ENCODE measurements at places on chromosomes 12 and 14.

GRCh38 chr12:117023998-117024960 lies 74.9 kb downstream of the TESC start:
- no peak for DNase-seq

GRCh38 chr12:104281636-104282035 lies 21.9 kb upstream of the EID3 start:
- no peak for DNase-seq

GRCh38 chr12:123939716-123940626 lies 32.7 kb downstream of the CCDC92 start:
- no peak for DNase-seq

DNA sequence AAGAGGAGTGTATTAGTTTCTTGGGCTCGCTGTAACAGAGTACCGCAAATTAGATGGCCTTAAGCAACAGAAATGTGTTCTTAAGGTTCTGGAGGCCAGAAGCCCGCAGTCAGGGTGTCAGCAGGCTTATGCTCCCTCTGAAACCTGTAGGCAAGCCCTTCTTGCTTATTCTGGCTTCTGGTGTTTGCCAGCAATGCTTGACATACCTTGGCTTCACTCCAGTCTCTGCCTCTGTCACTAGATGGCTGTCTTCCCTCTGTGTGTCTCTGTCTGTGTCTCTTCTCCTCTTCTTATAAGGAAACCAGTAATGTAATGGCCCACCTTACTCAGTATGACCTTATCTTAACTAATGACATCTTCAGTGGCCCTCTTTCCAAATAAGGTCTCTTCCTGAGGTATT lies 85.1 kb downstream of the DERA start:
- no peak for DNase-seq

DNA sequence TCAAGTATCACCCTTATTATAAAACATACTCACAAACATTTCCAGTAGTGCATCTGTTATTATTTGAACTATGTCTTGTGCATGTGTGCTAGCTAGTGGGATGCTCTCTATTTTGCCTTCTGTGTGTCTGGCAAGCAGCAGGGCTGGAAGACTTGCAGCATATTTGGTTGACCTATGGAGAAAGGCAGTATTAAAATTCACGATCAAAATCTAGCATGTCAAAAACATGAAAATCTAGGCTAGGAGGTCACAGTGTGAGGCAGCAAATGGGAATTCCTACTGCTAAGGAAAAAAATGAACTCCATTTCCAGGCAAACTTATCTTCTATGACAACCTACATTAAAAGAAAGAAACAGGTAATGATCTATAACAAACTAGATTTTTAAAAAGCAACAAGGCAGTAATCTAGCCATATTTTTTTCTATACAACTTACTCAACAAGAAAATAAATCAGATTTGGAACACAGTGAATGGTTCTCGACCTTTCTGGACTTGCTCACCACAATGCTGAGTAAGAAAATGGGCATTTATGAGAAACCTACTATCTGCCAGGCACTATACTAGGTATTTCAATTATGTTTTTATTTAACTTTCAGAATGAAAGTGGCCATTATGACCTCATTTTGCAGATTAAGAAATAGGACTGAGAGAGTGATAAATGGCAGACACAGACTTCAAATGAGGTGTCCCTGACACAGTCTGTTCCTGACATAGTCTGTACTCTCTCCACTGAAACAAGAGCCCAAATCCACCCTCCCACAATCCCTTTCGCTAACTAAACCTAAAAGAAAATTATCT lies 96.8 kb downstream of the TXNDC16 start:
- no peak for DNase-seq

- DNase-seq, result no peak
Observed at GRCh38 chr14:94344389-94344788, 21.3 kb upstream of the SERPINA6 start.

- DNase-seq, result no peak
Observed at GRCh38 chr12:91105807-91106206, 5.5 kb downstream of the LUM start.

GRCh38 chr12:90069711-90070110 lies 361.1 kb upstream of the ATP2B1 start:
- DNase-seq, result no peak

DNA sequence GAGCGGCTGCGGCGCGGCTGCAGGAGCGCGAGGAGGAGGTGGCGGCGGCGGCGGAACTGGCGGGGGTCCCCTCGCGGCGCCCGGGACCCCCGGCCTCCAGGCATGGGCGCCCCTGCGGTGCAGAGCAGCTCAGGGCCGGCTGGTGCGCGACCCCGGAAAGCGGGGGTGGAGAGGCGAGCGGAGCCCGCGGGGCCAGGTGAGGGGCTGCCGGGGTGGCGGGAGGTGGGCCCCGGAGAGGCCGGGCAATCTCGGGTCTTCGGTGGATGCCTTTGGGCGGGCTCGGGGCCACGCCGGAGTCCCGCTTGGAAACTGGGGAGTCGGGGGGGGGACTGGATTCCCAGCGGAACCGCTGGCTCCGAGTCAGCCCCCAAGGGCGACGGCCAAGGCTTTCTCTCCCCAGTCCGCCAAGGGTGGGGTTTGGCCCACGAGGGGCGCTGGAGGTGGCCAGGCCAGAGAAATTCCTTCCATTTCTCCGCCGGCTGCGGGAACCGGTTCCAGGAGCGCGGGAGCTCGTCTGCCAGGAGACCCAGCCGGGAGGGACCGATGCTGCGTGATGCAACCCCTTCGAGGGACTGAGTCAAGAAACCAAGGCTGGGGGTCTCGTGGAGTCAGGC lies 13.9 kb upstream of the NR4A1 start:
- DNase-seq, result no peak

DNA sequence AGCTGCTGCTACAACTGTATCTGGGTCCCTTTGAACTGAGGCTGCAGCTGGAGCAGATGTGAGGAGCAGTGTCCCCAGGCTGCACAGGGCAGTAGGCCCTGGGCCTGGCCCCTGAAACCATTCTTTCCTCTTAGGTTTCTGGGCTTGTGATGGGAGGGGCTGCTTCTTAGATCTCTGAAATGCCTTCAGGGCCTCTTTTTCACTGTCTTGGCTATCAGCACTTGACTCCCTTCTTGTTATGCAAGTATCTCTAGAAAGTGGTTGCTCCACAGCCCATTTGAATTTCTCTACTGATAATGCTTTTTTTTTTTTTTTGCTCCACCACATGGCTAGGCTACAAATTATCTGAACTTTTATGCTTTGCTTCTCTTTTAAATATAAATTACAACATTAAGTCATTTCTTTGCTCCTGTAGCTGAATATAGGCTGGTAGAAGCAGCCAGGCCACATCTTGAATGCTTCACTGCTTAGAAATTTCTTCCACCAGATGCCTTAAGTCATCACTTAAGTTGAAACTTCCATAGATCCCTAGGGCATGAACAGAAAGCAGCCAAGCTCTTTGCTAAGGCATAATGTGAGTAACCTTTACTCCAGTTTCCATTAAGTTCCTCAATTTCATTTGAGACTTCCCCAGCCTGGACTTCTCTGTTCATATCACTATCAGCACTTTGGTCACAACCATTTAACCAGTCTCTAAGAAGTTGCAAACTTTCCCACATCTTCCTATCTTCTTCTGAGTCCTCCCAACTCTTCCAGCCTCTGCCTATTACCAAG lies 41.1 kb downstream of the ACSM4 start:
- DNase-seq, result no peak

GRCh38 chr14:62436261-62436660 lies 609.0 kb downstream of the KCNH5 start:
- no peak for DNase-seq

GRCh38 chr12:110786012-110786411 lies 43.3 kb upstream of the PPP1CC start:
- DNase-seq, result no peak

GRCh38 chr12:27785882-27786570 lies 6.0 kb upstream of the MANSC4 start:
- no peak for DNase-seq

GRCh38 chr12:4086481-4086880 lies 187.1 kb upstream of the CCND2 start:
- no peak for DNase-seq

GRCh38 chr14:34668111-34668510 lies 38.2 kb upstream of the SNX6 start:
- DNase-seq, result no peak

- DNase-seq, result no peak
Observed at GRCh38 chr14:91901449-91902226, 34.3 kb upstream of the TC2N start.

DNA sequence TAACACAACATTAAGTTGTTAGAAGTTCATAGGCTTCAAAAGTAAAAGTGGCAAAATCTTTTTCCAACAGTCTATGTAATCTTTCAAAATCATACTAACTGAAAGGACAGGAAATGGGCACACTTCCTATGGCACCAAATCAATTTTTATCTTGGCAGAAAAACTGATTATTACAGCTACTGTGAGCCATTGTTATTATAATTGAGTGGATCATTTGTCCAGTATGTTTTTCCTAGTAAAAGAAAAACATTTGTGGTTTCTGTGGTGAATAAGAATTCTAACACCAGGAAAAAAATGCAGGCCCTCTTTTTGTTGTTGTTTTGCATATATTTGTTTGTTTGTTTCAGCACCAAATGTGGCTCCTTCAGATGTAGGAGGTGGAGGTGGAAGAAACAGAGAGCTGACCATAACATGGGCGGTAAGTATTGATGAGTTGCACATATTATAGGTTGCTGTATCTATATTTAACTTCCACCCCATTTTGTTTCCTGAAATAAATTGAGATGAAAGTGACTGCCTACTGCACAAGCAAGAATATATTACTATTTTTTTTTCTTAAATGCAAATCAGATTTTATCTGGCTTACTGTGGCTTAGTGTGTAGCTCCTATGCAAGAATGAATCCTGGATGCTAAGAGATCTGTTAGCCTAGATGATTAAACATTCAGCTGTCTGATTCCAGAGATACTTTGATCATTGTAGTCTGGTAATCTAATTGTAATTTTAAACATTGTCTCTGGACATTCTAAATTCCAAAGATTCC lies 174.1 kb upstream of the PDZRN4 start:
- DNase-seq, result no peak

- DNase-seq, result peak; percentile 5
Observed at GRCh38 chr12:125983094-125983783, 918.0 kb downstream of the AACS start.
